Activated CD4-positive, alpha-beta T cell treated with anti-CD3 and anti-CD28 coated beads, Interleukin-2, Interleukin-6, amounts not matched to agents 100 ng/mL and 50 ng/mL, durations not matched to agents 16 hours and 8 hours (primary cell): ENCODE measurements at places on chromosomes 4 and X.

DNA sequence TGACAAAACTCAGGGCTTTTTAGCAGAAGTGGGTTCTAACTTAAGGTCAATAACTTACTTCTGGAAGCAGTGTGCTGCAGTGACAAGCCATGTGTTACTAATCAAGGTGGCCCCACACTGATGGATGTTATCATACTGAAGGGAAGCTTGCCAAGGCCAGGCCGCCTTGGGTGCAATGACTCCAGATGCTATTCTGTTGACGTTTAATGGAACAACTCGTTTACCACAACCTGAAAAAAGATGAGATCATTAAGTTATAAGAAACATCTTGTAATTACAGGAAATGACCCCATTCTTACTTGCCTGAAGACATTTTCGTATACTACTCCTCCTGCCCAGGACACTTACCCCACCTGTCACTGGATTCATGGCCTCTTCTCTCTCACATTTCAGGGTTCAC lies 38.9 kb upstream of the TMPRSS11D start:
- no peak for DNase-seq

- DNase-seq = no peak
These were observed 158.0 kb downstream of the PALLD start for GRCh38 chr4:168654848-168655174.

GRCh38 chr4:105154576-105154975 lies 7.9 kb downstream of the TET2 start:
- no peak for DNase-seq

GRCh38 chrX:153487590-153488071 lies 7.1 kb upstream of the BGN start:
- no peak for DNase-seq

GRCh38 chr4:109589605-109590004 lies 29.6 kb downstream of the MCUB start:
- DNase-seq = no peak

- no peak for DNase-seq
These were observed 143.6 kb upstream of the FAM47A start for GRCh38 chrX:34275699-34276098.

- DNase-seq = no peak
These were observed 148.8 kb downstream of the CPEB2 start for GRCh38 chr4:15151033-15151432.

DNA sequence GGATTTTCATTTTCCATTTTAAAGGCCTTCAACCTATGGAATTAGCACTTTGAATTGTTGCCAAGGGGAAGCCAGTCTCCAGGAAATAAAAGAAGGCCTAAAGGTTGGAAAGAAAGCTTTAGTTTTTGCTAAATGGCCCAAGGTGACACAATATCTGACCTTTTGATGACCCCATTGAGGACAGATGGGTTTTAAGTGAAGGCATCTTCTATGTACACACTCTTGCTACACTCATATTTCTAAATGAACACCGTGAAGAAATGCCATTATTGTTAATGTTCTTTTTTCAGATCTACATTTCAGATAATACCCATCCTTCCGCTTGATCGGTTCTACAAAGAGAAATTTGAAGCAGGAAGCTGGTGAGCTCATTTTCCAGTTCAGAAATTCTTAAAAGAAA lies 162.8 kb upstream of the POU3F4 start:
- no peak for DNase-seq

- no peak for DNase-seq
These were observed 356.1 kb upstream of the SLC7A11 start for GRCh38 chr4:138598226-138598625.

DNA sequence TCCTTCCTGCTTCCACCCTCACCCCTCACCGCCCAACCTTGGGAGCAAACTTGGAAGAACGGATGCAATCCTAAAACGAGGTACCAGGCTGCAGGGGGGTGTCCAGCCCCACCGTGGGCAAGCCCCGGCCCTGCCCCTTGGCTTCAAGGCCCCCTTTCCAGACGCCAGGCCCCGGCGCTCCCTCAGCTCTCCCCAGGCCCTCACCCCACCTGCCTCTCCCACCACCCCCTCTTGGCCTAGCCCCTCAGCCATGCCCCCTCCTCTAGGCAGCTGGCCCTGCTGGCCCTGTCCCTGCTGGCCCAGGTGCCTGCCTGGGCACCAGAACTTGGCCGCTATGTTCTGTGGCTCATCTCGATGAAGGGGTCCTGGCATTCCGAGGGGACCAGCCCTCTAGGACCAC lies 33.8 kb downstream of the LRPAP1 start:
- no peak for DNase-seq

GRCh38 chr4:76732246-76732645 lies 165.7 kb downstream of the SOWAHB start:
- no peak for DNase-seq

DNA sequence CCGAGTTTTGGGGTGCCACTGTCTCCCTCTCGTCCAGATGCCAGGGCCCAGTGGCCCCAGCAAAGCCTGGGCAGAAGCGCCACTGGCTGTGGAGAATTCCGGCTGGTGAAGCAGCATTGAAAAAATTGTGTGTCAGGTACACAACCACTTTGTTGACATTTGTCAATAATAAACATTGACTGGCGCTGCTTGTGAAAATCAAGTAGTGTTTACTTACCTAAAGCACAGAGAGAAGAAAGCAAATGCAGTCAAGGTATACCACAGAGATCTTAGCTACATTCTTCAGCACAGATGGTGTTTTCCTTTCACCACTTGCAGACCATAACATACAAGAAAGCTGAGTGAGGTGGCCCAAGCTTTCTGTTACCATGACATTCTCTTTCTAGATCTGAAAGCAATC lies 14.5 kb upstream of the SLC7A11 start:
- no peak for DNase-seq

DNA sequence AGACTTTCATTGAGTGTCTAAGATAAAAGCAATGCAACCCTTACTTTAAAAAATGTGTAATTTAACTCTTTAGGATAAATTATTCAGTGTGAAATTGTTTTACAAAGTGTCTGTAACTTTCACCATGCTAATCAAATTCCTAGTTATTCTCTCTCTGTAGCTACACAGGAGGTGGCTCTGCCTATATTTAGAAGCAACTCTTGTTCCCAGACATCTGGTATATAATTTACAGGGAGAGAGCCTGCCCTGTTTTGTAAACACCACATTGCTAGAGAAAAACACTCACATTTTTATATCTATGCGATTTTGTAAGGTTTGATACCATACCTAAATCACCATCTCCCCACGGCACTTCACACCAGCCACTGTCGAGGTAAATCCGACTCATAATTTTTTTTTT lies 35.5 kb upstream of the SPATA4 start:
- DNase-seq = no peak

DNA sequence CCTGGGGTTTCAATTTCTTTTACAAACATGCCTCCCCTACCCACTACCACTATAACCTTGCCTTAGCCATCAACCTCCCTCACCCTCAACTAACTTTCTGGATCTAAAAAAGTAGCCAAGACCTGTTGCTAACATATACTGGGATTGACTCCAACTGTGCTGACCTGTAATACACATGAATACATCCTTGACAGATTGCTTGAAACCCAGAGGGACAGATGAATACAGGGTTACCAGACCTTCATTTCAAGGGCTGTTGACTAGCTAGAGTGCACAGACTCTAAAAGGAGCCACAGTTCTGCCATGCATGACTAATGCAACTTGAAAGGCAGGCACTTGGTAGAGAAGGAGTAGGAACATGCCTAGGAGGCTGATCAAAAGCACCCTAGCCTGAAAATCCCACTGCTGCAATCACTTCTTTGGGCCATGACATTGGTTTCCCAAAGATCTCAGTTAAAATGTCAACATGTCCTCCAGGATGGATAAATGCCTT lies 121.0 kb downstream of the PCDH19 start:
- DNase-seq = no peak

GRCh38 chrX:110391086-110391485 lies 32.4 kb downstream of the RTL9 start:
- DNase-seq = no peak

DNA sequence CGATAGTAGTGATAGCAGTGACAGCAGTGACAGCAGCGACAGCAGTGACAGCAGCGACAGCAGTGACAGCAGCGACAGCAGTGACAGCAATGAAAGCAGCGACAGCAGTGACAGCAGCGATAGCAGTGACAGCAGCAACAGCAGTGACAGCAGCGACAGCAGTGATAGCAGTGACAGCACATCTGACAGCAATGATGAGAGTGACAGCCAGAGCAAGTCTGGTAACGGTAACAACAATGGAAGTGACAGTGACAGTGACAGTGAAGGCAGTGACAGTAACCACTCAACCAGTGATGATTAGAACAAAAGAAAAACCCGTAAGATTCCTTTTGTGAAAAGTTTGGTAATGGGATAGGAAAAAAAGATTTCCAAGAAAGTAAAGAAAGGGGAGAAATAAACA lies 7.9 kb downstream of the DSPP start:
- DNase-seq = no peak

DNA sequence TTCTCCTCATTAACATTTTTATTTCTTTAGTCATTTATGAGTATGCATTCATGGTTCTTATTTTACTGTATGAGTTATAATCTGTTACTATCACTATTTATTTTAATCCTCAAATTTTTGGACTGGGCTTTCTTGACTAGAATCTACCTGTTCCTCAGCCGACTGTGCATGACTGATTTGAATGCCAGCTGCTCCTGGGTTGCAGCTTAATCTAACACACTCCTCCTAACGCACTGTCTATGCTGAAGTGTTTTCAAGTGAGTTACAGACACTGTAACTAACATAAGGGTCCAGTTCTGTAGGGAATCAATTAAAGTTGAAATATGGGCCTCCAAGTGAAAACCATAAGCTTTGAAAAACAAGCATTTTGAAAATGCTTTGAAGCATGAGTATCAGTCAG lies 137.4 kb upstream of the ARSJ start:
- DNase-seq = no peak

GRCh38 chrX:74291577-74291963 lies 12.4 kb upstream of the ZCCHC13 start:
- no peak for DNase-seq

DNA sequence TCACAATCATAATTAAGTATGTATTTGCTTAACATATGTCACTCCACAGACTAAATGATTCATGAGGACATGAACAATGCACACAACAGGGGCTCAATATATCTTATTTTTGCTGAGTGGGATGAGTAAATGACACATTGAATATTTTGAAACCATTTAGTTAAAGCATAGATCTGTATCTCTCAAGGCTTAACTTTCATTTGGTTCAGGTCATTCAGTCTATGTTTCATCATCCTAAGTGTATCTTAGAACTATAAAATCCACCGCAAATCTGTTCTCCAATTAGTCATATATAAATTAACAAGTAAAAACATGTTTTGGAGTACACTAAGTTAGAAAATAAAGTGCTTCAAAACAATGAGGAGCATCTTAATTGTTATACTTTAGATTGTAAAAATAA lies 45.8 kb downstream of the AREG start:
- no peak for DNase-seq

GRCh38 chr4:151967074-151967473 lies 206.3 kb upstream of the GATB start:
- no peak for DNase-seq

DNA sequence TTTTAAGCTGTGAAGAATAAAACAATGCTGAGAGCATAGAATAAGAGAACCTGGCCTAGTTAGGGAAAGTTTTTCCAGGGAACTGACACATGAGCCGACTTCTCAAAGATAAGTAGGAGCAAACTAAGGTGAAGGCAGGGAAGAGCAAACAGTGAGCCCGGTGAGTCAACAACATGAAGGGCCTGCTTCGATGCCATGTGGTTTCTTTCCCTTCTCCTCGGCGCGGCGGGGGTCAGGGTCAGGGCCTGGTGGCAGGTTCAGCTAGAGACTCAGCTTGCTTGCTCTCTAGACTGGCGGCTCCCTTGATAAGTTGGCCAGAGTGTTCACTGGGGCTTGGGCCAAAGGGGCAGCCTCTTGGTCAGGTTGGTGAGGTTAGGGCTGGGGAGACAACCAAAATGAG lies 81.1 kb downstream of the DLG3 start:
- no peak for DNase-seq

- no peak for DNase-seq
These were observed 74.1 kb upstream of the FAM9B start for GRCh38 chrX:9108054-9108453.

DNA sequence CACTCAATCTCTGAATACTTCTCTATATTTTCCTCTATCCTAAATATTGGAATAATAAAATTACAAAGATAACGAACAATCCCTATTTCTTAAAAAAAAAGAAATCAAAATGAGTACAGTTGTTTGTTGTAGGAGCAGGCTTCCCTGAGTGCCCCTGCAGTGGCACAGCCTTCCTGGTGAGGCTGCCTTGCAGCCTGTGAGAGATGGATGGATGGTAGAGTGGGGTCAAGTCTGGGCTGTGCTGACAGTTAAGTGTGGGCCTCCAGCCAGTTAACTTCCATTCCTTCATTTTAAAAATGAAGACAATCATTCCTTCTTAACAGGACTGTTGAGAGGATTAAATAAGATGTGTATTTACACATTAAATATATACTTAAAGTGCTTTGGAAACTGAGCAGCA lies 136.9 kb downstream of the MGST2 start:
- DNase-seq = no peak

- no peak for DNase-seq
These were observed 629.5 kb upstream of the AMOT start for GRCh38 chrX:113470166-113470565.

GRCh38 chr4:66294638-66295037 lies 624.3 kb upstream of the EPHA5 start:
- no peak for DNase-seq

DNA sequence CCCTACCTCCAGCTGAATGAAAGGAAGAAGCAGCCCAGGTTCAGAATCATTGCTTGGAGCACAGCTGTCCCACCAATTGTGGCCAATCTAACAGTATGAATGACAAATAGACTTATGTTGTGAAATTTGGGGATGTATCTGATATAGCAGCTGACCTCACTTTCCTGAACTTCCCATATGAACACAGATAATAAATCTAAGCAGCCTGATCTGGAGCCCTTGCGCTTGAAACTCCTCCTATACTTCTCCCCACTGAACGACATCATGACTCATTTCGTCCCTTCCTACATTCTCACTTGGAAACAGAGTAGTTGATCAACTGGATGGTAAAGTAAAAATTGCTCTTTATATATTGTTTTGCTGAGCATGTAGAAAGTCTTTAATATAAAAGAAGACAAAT lies 24.2 kb upstream of the AMELX start:
- DNase-seq = no peak

GRCh38 chr4:177403746-177404145 lies 38.5 kb downstream of the AGA start:
- DNase-seq = no peak

DNA sequence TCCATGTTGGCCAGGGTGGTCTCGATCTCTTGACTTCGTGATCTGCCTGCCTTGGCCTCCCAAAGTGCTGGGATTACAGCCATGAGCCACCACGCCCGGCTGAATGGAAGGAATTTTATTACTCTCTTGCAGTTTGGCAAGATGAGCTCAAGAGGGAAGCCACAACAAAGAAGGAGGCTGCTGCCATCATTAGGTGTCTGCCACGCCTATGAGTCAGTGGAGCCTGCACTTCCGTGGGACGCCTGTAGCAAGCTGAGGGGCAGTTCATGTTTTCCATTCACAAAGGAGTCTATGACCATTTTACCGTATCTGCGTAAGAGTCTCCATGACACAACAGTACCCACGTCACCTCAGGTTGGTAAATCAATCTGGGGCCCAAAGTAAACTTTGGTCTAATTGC lies 51.2 kb upstream of the CHRNA9 start:
- DNase-seq = peak; percentile 70
